ENCODE measurements at places on chromosomes 16 and 17. TPM values are rescaled to one million over a fixed set of nuclear protein-coding genes. Genes with fewer than 3 reads are reported as not detected.

Gene CIITA
- total RNA-seq, result 12.2 TPM

Gene CRISPLD2
- total RNA-seq, result 29.1 TPM

Gene PITPNM3
- total RNA-seq, result 0.59 TPM

Gene MARVELD3
- total RNA-seq, result not detected

Gene KCNJ18
- not detected for total RNA-seq

Gene KRT32
- total RNA-seq, result not detected

Gene TPSAB1
- 4.3 TPM for total RNA-seq

Gene PLA2G10
- not detected for total RNA-seq

Gene MYL11
- total RNA-seq, result not detected

Gene PRR29
- total RNA-seq, result 0.20 TPM

Gene KRTAP9-2
- total RNA-seq, result not detected

Gene CES5A
- total RNA-seq, result not detected

Gene ZP2
- not detected for total RNA-seq

Gene DNAH9
- total RNA-seq, result 0.22 TPM

Gene APOBR
- 0.47 TPM for total RNA-seq

GRCh38 chr16:87608400-87608985, 6.2 kb downstream of the JPH3 start:
- peak; percentile 76 for DNase-seq

DNA sequence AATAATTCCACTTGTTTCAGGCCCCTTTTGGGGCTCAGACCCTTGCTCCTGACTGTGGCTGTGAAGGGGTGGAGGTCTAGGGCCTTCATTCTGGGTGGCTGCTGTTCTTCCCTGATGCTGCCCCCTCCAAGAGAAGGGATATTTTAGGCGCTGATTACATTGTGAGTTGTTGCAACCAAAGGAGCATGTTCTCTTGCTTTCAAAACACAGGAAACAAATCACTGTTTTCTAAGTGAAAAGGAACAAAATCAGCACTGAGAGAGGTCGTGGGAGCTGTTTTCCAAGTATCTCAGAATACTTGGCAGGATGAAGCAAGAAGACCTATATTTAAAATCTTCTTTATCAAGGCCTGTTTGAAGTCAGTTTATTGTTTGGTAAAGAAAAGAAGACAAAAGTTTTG, 25.3 kb upstream of the SEC14L1 start:
- no peak for DNase-seq

DNA sequence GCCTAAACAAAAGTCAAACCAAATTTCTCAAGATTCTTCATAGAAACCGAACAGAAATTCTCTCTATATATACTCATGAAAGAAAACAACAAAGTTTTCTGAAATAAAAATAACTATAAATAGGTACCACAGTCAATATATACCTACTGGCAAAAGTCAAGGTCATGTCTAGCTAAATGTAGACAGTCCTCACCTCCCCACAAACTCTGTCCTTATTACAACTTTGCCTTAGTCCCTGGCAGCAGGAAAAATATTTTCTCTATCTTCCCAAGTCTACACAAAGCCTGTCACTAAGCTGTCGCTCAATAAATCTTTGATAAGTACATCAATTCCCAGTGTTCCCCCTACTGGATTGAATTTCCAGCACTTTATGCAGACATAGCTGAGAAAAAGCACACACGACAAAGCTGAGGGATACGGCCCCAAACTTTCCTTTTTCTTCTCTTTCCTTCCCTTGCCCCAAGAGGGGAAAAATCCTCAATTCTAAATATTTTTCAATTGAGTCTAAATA, 2.7 kb downstream of the CFAP20 start:
- DNase-seq, result no peak

DNA sequence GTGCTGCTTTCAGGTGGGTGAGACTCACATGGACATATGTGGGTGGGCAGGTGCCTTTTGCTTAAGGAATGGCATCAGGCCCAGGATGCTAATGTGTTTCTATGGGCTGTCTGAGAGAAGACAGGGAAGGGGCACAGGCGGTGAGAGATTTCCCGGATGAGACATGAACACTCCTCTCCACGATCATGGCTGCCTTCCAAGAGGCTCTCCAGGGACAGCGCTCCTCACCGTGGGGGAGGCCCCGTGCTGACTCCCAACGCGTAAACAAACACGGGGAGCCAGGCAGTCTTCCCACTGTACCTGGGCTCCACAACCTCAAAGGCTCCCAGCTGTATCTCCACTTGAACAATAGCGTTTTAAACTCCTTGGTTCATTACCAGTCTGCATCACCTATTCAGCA, 42.8 kb downstream of the CDK5R1 start:
- no peak for DNase-seq

DNA sequence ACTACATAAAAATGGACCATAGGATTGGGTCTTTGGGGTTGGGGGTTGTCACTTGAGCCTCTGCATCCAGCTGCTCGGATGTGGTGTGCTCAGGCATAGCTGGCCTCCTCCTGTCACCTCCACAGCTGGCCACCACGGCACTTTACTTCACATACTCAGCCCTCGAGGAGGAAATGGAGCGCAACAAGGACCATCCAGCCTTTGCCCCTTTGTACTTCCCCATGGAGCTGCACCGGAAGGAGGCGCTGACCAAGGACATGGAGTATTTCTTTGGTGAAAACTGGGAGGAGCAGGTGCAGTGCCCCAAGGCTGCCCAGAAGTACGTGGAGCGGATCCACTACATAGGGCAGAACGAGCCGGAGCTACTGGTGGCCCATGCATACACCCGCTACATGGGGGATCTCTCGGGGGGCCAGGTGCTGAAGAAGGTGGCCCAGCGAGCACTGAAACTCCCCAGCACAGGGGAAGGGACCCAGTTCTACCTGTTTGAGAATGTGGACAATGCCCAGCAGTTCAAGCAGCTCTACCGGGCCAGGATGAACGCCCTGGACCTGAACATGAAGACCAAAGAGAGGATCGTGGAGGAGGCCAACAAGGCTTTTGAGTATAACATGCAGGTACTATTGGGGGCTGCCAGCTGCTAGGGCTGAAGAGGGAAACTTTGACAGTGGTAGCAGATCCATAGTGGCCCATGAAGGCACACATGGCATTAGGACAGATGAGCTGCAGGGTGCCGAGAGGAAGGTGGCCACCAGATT, 30.8 kb downstream of the CDIP1 start:
- DNase-seq, result no peak

- no peak for DNase-seq
These were observed 38.5 kb downstream of the TMEM235 start for GRCh38 chr17:78269955-78270381.

- DNase-seq, result no peak
These were observed 99.0 kb downstream of the OMG start for GRCh38 chr17:31198026-31198425.

- DNase-seq, result no peak
These were observed 13.4 kb downstream of the CCDC102A start for GRCh38 chr16:57522960-57523359.

GRCh38 chr17:56936697-56937322, 23.0 kb upstream of the TRIM25 start:
- DNase-seq, result no peak

- DNase-seq, result no peak
These were observed 3.3 kb downstream of the CLEC3A start for GRCh38 chr16:78025631-78026030.

DNA sequence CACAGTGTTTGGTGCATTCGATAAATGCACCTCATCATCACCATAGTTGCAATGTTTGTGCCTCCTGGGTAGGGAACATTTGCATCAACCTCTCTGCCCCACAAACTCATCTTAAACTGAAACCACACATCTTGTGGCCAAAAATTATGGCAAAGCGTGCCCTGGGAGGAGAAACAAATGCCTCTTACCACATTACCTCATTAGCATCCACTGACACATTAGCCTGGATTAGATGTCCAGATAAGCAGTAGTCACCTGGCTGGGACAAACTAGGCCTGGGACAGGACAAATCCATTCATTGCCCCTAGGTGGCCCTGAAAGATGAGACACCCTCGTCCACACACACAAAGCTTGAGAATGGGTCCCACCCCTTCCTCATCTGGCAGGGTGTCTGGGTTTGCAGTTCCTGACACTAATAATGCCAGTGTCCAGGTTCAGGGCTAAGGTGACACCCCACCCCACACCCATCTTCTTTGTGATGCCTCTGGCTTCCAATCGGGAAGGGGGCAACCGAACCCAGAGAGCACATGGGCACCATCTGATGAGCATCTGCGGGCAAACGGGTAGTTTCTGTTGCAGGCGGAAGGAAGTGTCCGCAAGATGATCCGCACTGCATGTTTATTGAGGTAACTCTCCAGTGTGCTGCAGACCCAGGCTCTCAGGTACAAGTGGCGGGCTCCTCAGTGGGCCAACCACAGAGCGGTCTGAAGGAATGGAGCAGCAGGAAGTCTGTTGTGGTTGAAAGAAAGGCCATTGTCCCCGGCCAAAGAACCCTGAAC, 8.6 kb downstream of the XYLT1 start:
- DNase-seq, result no peak

DNA sequence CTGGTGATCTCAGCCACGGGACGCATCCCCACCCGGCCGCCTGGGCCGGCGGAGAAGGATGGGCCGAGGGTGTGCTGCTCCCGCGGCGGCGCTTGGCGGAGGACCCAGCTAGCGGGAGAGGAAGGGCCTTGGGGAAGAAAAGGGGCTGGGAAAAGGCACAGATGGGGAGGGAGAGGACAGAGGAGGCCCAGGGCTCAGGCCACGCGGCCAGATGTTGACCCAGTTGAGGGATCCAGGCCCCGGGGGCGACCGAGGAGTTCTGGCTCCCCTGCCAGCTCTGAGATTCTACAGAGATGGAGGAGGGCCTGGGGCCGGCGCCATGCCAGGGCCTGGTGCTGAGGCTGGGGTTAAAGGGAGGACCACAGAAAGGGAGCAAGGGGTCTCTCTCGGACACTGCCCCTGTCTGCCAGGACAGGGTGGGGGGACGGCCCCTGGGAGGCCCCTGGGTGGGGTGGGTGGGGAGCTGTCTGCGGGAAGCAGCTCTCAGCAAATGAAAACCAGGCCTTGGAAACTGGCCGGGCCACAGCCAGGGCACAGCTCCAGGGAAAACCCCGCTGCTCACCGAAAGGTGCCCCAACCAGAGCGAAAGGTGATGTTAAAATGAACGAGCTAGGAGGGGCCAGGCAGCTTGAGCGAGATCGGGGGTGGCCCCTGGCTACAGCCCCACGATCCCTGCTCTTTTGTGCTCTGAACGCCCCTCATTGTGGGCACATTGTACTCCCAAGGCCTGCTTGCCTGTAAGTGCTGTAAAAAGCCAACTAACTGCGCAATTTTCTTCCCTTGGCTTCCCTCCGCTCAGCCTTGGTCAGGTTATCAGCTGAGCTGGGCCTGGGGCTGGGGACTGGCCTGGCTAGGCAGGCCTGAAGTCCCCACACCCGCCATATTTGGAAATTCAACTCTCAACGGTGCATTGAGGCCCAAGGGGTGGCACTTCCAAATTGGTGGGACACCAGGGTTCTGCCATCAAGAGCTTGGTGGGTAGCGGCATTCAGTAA, 191.4 kb downstream of the ZNF423 start:
- DNase-seq, result peak; percentile 81

GRCh38 chr16:11580451-11581086, 6.2 kb downstream of the LITAF start:
- no peak for DNase-seq

GRCh38 chr17:46771561-46772474, 46.7 kb downstream of the WNT3 start:
- peak; percentile 55 for DNase-seq

GRCh38 chr16:361341-361871, 8.9 kb upstream of the AXIN1 start:
- no peak for DNase-seq

DNA sequence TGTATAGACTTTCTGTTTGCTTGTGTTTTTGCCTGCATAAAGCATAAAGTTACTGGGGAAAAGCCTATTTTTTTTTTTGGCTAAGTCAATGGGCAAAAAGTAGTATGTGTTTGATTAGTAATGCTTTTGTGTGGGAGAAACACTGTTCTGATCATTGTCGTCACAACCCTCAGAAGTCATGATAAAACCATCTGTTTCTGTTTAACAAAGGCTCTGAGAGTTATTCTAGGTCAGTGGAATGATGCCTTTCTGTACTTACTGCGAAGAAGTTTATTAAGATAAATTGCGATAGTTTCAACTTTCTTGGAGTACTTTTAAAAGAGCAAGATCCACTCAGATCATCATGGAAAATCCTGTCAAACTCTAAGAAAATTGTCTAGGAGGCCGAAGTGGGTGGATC, 80.9 kb downstream of the PRKCA start:
- DNase-seq, result no peak

- DNase-seq, result peak; percentile 73
These were observed 5.0 kb upstream of the CCDC57 start for GRCh38 chr17:82217530-82218204.

GRCh38 chr17:81176666-81177065, 10.6 kb upstream of the AATK start:
- no peak for DNase-seq

GRCh38 chr16:3088450-3088849, 10.6 kb downstream of the ZSCAN10 start:
- DNase-seq, result no peak

- no peak for DNase-seq
These were observed 14.6 kb downstream of the SRCIN1 start for GRCh38 chr17:38590988-38591758.

DNA sequence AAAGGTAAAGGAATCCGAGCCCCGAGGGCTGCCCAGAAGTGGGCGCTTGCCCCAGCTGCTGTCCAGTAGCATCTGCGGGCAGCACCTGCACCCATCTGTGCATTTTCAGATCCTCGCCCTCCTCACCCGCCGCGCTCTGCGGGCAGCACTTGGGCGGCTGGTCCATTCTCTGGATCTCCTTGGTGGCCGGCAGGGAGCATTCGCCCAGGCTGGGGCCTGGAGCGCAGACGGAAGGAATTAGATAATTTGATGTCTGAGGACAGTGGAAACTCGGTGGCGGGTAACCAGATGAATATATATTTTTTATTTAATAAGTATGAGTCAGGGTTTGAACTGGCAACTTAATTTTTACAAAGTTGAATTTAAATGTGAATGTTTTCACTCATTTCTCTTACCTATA, 88.5 kb downstream of the NPIPB11 start:
- DNase-seq, result no peak

DNA sequence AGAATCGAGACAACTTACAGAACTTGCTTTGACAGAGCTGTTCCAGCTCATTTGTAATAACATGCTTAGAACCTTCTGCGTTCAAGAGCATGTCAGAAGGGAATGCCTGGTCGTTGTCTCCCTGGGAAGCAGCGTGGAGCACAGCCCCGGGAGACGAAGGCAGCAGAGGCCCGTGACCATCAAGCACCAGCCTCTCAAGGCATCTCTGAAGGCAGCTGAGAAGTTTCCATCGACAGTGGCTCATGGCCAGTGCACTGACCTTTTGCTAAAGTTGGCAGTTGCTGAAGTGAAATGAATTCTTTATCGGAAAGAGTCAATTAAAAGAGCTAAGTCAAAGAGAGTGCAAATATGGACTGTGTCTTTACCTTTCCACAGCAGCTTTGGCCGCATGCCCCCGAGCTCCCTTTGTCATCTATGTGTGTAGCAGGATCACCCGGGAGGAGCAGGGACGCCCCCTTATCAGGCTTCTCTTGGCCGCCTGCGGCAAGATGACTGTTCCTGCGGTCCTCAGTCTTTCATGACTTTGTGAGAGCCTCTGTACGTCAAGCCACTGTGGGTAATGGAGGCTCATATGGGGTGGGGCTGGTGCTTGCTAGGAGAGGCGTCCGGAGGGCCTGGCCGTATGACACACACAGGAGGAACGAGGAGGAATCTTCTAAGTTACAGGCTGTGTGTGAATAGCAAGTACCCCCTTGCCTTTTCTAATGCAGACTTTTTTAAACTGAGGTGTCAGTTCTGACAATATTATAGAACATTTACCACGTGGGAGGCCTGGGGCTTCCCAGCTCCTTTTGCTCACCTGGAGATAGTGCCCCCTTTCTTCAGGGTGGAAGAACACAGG, 54.2 kb downstream of the LDHD start:
- peak; percentile 87 for DNase-seq

Measured in left ventricle myocardium superior (tissue), 1 donor.